Activated T-helper 1 cell treated with anti-CD3 and anti-CD28 coated beads, Interleukin-12 subunit alpha, Interleukin-12 subunit beta, Interleukin-2, Interleukin-4 antibody, amounts not matched to agents 30 ng/mL and 10 ng/mL and 1 ng/mL, durations not matched to agents 14 hours and 24 hours and 36 hours (primary cell): ENCODE measurements at places on chromosomes 5 and 9. TPM values are rescaled to one million over a fixed set of nuclear protein-coding genes. Genes with fewer than 3 reads are reported as not detected.

- peaks cover 8% of the 10 kb centered on the region for H3K27me3 ChIP-seq
- DNase-seq, result no peak
- H3K4me3 ChIP-seq, result no peak overlapping the region
- no peaks in the 10 kb centered on the region for H3K36me3 ChIP-seq
These were observed 96.5 kb upstream of the ADRA1B start for GRCh38 chr5:159819591-159820411.

GRCh38 chr5:179978792-179979191 is 71.1 kb upstream of the TBC1D9B start:
- H3K4me3 ChIP-seq, result no peak overlapping the region
- no peak for DNase-seq
- H3K36me3 ChIP-seq, result no peaks in the 10 kb centered on the region
- H3K27me3 ChIP-seq, result no peaks in the 10 kb centered on the region
- H3K4me1 ChIP-seq, result no peaks in the 10 kb centered on the region
- no peak overlapping the region for H3K27ac ChIP-seq

DNA sequence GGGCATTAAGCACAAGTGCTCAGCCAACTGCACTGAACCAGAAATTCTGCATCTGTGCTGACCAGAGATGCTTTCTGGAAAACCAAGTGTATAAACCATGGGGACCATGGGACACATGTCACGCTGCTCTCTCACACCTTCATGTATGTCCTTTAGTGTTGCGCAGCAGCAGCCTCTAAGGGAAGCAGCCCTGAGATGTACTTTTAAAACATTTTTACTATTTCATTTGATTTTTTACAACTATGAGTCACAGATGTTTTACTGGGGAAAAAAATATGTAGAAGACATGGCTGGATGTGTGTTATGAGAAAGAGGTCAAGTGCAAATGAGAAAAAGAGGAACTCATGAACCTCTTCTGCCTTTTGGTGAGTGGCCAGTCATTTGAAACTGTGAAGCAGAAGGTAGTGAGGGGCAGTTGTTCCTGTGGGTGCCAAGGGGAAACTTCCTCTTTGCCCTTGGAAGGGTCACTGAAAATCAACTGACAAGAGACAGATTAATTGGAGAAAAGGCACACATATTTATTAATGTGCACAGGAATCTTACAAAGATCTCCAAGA is 31.4 kb upstream of the SYK start:
- H3K27me3 ChIP-seq, result no peaks in the 10 kb centered on the region
- no peak overlapping the region for H3K4me3 ChIP-seq
- H3K27ac ChIP-seq, result no peak overlapping the region
- no peak for DNase-seq
- H3K4me1 ChIP-seq, result no peaks in the 10 kb centered on the region
- no peaks in the 10 kb centered on the region for H3K36me3 ChIP-seq

- H3K27ac ChIP-seq, result no peak overlapping the region
- H3K27me3 ChIP-seq, result peaks cover 1% of the 10 kb centered on the region
- H3K4me1 ChIP-seq, result no peaks in the 10 kb centered on the region
- no peak for DNase-seq
- H3K4me3 ChIP-seq, result no peak overlapping the region
These were observed 159.6 kb downstream of the TLE4 start for GRCh38 chr9:79731171-79731890.

- no peaks in the 10 kb centered on the region for H3K27me3 ChIP-seq
- peak overlapping the region; percentile 97 for H3K4me3 ChIP-seq
- H3K27ac ChIP-seq, result peak overlapping the region; percentile 95
- peaks cover 50% of the 10 kb centered on the region for H3K4me1 ChIP-seq
- DNase-seq, result no peak
- H3K36me3 ChIP-seq, result peaks cover 26% of the 10 kb centered on the region
These were observed 572 bp downstream of the CDK5RAP2 start for GRCh38 chr9:120579139-120580050.

ZFP2 gene
- total RNA-seq, result 0.07 and 0.41 TPM in 2 replicates

- no peak overlapping the region for H3K27ac ChIP-seq
- H3K4me1 ChIP-seq, result no peaks in the 10 kb centered on the region
- no peaks in the 10 kb centered on the region for H3K36me3 ChIP-seq
- H3K4me3 ChIP-seq, result no peak overlapping the region
- DNase-seq, result no peak
These were observed 893.2 kb downstream of the DTWD2 start for GRCh38 chr5:118095115-118095514.
